HuH-7.5 (cell line): ENCODE measurements at places on chromosomes 5 and 9.

DNA sequence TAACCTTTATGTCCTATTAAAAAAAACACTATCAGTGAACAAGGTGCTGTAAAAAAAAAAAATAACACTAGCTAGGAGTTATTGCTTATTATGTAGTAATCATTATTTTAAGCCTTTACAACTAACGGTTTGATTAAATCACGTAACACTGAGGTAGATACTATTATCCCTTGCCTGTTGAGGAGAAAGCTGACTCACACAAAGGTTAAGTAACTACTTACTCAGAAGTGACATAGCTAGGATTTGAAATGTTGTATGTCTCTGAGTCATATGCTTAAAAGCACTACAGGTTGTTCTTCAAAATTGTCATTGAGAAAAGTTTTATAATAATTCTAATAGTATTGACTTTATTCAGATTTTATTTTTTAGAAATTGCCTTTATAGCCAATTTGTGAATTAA is 8.8 kb downstream of the TENT2 start:
- DNase-seq: no peak

GRCh38 chr5:173909199-173909598 is 21.1 kb downstream of the CPEB4 start:
- DNase-seq: no peak

DNA sequence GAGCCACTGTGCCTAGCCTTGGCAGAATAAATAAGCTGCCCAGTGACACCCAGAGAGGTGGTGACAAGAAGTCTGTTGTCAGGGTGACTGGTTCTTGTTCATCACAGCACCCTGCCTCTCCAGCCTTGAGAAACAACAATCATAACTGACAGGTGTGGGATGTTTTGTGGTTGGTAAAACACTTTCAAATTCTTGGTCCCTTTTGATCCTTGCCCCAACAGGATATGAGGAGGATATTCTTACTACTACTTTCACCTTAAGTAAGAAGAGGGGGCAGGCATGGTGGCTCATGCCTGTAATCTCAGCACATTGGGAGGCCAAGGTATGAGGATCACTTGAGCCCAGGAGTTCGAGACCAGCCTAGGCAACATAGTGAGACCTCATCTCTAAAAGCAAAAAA is 14.2 kb upstream of the FRRS1L start:
- no peak for DNase-seq

DNA sequence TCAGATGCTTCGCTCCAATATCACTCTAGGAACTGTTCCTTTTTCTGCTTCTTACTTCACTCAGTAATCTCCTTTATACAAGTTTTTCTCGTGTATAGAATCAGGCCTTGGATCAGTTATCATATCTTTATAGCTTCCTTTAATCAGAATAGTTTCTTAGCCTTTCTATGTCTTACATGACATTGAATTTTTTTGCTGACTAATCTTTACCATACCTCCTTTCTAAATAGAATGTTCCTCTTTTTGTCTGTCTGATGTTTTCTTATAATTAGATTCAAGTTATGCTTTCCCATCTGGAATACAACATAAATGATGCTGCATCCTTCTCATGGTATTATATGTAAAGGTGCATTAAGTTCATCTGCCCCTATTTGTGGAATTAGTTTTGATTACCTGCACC is 40.2 kb upstream of the TYRP1 start:
- no peak for DNase-seq

DNA sequence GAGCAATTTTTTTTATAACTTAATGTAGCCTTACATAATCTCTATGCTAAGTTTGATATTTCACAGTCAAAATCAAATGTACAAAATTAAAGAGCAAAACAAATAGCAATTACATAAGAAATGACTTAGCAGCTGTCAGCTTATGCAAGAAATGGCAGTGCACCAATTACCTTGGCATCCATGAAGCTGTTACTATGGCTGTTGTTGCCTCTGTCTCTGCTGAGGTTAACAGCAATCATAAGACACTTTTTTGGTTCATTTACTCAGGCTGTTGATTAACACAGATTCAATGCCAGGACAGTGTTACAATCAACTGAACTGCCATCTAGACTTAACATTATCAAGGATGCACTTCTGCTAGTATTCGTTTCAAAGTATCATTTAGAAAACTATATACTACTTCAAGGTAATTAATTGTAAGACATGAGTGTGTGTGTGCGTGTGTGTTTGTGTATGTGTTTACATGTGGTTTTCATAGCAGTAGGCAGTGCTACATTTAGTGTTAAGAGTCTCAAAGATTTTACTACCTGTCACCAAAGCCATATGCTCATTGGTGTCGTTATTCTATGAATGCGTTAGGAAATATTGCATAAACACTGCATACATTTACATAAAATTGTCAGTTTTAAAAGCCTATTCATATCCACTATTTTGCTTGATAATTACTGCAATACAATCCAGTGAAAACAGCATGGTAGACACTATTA is 1084.2 kb upstream of the COX7C start:
- no peak for DNase-seq

DNA sequence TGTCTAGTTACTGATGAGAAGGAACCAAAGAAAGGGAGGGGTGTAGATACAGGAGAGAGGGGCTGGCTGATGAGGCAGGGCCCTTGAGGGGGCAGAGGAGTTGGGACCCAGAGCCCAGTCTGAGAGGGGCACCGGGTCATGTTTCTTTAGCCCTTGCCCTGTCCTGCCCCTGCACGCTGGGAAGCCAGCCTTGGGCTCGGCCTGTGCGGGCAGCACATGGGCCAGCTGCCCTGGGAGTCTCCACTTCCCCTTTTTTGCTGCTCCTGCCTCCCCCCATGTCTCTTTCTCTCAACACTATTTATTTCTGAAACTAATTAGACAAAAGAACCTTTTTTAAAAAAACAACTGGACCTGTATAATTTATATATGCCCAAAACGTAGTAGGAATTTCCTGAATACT is 20.5 kb downstream of the MVB12B start:
- DNase-seq: no peak

DNA sequence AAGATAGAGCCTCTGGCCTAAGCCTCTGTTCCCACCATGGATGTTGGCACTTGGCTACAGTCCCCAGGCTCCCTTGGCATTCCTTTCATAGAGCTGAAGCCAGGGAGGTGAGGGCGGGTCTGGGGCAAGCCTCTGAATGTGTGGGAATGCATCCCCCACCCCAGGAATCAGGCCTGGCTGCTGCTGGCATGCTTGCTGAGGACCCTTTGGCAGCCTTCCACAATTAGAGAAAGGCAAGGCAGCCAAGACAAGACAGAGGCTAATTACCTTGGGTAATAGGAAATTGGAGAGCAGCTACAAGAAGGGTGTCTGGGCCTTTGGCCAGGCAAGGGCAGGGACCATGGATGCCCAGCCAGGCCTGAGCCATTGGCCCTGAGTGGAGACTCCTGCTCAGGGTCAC is 204.4 kb upstream of the TRIM32 start:
- DNase-seq: no peak

GRCh38 chr9:105608721-105609598 is 51.0 kb downstream of the FKTN start:
- peak; percentile 22 for DNase-seq

- no peak for DNase-seq
These were observed 2.4 kb upstream of the CATSPER3 start for GRCh38 chr5:134965271-134965825.

GRCh38 chr5:151384106-151384505 is 36.7 kb upstream of the SLC36A2 start:
- no peak for DNase-seq

DNA sequence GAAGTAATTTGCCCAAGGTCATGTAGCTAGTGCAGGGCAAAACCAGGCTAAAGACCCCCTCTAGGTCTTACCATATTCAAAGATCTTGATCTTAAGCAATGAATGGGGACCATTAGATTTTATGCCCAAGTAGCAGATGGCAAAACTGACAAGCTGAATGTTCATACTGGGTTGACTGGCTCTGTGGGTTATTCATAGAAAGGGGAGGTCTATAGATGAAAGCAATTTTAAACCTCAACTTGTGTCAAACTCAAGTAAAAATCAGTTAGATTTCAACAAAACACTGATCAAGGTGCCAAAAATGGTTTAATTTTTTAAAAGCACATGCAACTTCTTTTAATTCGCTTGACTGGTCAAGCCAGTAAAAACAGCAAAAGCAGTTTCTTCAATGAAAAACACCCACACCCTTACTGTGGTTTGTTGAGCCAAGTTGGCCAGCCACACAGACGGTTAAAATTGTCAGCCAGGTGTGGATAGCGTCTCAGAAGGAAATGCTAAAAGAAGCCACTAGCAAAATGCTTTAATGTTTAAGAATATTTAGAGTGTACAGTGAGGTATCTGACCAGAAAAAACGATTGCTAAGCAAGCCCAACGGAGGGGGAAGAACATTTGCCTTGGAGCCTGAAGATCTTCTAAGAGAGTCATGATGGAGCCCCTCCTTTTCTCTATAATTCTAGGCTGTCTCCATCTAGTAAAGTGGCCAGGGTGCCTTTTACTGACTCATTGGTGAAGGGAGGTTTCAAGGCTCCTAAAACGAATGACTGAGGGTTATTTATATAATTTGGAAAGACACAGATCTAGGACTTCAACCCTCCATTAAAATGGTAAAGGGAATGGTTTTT is 539.6 kb upstream of the CLINT1 start:
- DNase-seq: no peak

- no peak for DNase-seq
These were observed 28.4 kb upstream of the CAST start for GRCh38 chr5:96633820-96634219.
